ENCODE measurements at places on chromosomes 1 and 21.
A peak's percentile ranks its signal among the peaks of the same experiment; 100 is the strongest.

DNA sequence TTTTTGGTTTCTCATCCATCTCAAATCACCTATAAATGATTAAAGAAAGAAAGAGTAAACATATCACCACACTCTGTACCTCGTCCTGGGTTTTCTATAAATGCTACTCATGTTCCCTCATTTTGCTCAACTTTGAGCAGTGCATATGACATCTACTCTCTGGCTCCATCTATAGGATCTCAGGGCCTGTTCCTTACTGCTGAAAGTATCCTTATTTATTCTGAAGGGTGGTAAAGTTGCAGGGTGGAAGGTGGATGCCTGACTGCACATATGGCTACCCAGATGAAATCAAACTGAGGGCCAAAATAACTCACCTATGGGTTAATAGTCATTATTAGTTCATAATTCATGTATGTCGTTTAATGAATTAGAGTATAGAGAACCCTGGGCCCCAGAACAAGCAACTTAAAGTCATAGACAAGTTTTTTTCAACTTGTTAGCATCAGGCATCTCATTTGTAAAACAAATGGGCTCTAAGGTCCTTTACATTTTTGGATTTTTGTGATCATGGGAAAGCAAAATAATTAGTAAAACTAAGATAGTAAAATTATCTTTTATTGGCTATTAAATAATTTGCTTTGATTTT, 46.5 kb downstream of the NCF2 start:
- peak; percentile 21 for DNase-seq

GRCh38 chr1:115545791-115546733, 95.7 kb upstream of the VANGL1 start:
- DNase-seq = no peak

- no peak for DNase-seq
Observed at GRCh38 chr1:39080831-39081270, 54.7 kb downstream of the NDUFS5 start.

DNA sequence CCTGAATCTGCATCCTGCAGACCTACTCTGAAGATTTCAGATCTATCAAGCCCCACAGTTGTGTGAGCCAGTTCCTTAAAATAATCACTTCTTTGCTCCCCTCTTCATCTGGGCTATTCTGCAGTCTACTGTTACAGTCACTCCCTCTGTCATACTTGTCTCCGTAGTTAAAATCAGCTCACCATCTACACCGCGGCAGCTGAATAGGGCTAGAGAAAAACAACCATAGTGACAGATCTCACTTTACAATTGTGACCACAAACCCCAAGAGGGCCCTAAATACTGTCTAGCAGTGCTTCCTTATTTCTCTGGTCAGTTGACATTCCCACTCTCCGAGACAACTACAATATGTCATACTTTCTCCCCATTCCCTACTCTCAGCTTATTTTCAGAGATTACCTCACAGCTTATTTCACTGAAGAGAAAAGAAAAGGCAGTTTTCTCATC, 12.9 kb downstream of the DESI2 start:
- no peak for DNase-seq

GRCh38 chr1:6590046-6590445, 10.3 kb downstream of the ZBTB48 start:
- DNase-seq = no peak

- no peak for DNase-seq
Observed at GRCh38 chr1:240237305-240237721, 145.6 kb downstream of the FMN2 start.

GRCh38 chr1:213315571-213315970, 264.5 kb downstream of the RPS6KC1 start:
- no peak for DNase-seq

- no peak for DNase-seq
Observed at GRCh38 chr1:9126511-9126910, 2.4 kb downstream of the GPR157 start.

- DNase-seq = no peak
Observed at GRCh38 chr1:21149855-21150432, 26.8 kb downstream of the EIF4G3 start.

- DNase-seq = no peak
Observed at GRCh38 chr1:7686301-7686850, 84.7 kb upstream of the VAMP3 start.

DNA sequence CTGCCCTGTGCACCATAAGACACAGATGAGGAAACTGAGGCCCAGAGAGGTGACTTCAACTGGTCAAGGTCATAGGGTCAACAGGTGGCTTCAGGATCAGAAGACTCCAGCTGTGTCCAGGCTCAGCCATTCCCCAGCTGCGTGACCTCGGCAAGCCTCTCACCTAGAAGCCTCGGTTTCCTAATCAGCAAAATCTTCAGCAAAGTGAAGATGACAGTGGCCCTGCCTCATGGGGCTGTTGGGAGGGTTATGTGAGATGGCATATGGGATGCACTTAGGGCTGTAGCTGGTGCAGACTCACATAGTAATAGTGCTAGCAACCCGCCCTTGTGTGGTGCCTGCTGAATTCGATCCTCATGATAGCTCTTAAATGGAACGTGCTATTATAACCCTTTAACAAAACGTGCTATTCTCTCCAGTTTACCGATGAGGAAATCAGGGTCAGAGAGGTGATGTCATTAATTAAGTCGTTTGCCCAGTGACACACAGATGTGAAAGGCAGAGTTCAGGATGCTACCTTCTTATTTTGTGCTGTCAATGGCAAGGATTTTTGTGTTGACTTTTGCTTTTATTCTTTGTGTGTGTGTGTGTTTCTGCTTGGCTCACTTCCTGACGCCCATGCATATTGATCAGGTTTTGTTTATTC, 472.9 kb downstream of the MATN1 start:
- no peak for DNase-seq

GRCh38 chr1:26031196-26031595, 9.6 kb downstream of the EXTL1 start:
- no peak for DNase-seq

DNA sequence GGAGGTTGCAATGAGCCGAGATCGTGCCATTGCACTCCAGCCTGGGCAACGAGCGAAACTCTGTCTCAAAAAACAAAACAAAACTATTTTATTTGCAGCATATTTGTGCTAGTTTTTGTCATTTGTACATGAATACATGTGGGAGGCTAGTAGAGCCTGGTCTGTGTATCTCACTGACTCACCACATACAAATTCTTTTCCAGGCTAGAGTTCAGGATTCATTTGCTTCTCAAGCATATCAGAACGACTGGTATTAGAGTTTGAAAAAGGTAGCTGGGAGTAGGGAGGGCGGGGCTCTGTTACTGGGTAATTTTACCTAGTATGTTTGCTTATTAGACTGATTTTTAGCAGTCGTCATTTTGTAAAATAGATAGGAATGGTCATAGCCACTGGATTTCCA, 4.5 kb upstream of the TOR3A start:
- no peak for DNase-seq

GRCh38 chr1:222454782-222455181, 93.1 kb downstream of the HHIPL2 start:
- no peak for DNase-seq

GRCh38 chr1:156625436-156626078, 6.3 kb downstream of the HAPLN2 start:
- no peak for DNase-seq

DNA sequence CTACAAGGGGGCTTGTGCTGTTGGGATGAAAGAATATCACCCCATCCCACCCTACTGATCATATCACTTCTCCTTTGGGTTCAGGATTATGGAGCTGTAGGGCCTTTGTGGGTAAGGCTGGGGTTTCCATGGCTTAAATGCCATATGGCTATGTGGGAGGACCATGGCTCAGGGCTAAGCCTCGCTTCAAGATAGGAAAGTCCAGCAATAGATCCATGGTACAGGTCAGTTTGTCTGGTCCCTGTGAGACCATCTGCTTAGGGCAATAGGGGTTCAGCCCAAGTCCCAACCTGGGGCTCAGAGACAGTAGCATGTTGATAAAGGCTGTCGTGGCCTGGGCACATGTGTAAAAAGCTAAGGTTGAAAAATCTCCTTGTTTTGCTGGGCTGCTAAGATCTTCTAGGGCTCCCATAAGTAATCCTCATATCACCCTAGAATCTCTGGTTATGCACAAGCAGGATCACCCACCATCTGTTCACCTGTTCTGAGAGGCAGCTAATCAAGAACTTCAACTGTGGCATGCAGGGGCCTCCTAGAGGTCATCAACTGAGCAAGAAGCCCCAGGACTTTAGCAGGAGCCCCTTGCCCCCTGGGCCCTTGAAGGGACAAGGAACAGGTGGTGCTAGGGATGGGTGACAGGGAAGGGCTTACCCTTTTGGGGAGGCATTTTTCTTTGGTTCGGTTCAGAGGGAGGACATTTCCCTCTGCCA, 66.5 kb downstream of the UBE2T start:
- DNase-seq = no peak

DNA sequence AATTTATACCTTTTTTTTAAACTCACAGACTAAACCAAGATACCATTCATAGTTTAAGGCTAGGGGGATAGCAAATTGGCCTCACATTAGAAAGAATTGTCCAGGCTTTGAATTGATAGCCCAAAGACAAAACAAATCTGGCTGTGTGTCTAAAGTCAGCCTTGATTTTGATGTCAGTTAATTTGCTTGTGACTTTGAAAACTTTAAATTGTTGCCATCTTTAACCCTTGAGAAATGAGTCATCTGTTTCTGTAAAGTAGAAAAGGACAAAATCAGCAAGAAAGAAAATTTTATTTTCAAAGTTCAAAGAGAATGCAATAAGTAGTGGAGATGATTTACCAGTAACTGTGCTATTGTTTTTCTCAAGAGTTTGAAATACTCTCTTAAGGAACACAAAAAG, 184.5 kb downstream of the RGS7 start:
- no peak for DNase-seq

DNA sequence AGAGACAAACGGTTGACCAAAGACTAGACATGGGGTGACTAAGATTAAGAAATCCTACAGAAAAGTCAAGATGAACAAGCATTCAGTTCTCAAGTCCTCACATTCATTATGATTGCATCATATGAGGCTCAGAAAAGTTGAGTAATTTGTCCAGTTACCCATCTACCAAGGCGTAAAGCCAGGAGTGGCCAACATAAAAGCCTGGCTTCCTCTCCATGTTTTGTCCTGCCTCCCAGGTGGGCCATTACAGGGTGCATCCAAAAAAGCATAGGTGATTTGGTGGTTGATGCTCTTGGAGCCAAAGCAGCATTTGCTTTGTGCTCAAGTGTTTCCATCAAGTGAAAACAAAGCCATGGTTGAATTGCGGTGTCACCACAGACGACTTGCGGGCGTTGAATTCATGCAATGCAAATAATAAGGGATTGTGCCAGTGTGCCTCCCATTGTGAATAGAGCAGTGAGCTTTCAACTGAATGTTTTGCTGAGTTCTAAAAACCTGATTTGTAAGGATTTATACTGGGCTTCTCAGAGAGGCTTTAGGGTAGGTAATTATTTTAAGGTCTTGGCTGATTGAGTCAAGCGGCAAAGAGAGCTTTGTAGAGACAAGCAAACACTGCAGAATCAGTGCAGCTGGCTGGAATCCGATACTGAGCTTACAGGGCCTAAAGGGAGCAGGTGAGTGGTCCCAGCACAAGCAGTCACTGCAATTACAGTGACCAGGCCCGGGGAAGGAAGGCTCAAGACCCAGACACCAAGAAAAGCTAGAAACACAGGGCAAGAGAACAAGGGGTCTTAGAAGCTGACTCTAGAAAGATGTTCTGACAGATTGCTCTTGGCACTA, 54.1 kb downstream of the KCNJ15 start:
- DNase-seq = no peak

All from brain pericyte (primary cell).